ENCODE measurements at places on chromosomes 11 and 22. TPM values are rescaled to one million over a fixed set of nuclear protein-coding genes. Genes with fewer than 3 reads are reported as not detected.

DNA sequence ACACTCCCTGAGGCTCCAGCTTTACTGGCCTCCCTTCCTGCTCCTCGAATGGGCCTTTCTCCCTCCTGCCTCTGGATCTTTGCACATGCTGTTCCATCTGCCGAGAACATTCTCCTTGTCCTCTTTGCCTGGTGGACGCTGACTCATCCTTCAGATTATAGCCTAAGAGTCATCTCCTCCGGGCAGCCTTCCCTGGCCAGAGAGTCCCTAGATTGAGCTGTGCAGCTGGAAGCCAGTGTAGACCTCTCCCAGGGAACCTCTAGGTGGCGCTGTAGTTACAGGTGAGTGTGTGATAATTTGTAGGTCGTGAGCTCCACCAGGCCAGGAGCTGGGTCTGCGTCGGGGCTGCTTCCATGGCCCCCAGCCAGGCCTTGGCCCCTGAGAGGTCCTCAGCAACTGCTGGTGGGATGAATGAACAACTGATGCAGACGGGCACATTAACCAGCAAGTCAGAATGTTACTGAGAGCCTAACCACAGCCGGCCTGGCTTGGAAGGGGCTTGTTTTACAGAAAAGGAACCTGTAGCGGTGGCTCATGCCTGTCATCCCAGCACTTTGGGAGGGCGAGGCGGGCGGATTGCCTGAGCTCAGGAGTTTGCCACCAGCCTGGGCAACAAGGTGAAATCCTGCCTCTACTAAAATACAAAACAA is 8.7 kb downstream of the PNPLA5 start:
- H3K36me3 ChIP-seq, result no peaks in the 10 kb centered on the region
- H3K4me1 ChIP-seq, result no peaks in the 10 kb centered on the region
- H3K27me3 ChIP-seq, result no peaks in the 10 kb centered on the region
- DNase-seq, result peak; percentile 12
- H3K4me3 ChIP-seq, result no peak overlapping the region
- no peak overlapping the region for H3K27ac ChIP-seq

- DNase-seq, result peak; percentile 51
- peak within 1 kb of the TSS; percentile 99 for H3K4me3 ChIP-seq
- H3K27me3 ChIP-seq, result no peaks in the 10 kb centered on the region
Observed at GRCh38 chr22:37019309-37020191, at the start of the genes MPST and TST. Gene MPST (plus strand): TSS chr22:37019742. CDS start chr22:37019837, 95 bp downstream. Gene TST (minus strand): TSS chr22:37019447. CDS start chr22:37018732, 715 bp downstream.

DNA sequence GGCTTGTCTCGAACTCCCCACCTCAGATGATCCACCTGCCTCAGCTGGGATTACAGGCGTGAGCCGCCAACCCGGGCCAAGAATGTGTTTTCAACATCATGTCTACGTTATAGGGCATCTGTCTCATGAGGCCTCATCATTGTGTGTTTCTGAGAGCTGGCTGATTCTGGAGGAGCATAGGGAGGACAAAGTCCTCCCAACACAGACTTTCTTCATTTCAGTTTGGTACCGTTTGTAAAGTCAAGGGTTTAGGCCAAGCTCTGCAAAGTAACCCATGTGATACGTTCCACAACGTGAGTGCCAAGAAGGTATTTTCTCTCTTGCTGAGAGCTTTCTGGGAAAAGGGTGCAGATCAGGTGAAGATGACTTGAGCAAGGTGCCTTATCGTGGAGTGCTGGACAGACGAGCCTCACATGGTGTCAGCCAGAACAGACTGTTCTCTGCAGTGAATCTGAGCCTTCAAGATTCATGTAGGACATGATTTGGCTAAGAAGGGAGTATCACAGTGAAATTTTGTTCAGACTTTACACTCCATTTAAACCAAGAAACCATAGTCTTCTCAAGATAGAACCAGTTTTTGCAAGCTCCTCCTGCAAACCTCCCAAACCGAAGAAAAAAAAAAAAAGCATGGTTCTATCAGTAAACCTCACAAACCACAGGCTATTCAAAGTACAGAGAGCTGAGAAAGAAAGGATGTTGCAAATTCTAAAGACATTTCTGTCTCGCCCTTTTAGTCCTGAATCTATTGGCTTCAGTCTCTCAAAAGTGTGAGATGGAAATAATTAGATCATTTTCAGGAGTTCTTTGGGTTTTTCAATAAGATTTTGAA is 71.7 kb downstream of the DBX1 start:
- H3K27ac ChIP-seq, result no peak overlapping the region
- H3K27me3 ChIP-seq, result no peaks in the 10 kb centered on the region
- no peaks in the 10 kb centered on the region for H3K36me3 ChIP-seq
- no peak overlapping the region for H3K4me3 ChIP-seq

- no peaks in the 10 kb centered on the region for H3K4me1 ChIP-seq
- no peak overlapping the region for H3K27ac ChIP-seq
- peak; percentile 68 for DNase-seq
- H3K4me3 ChIP-seq, result no peak overlapping the region
- H3K27me3 ChIP-seq, result peaks cover 3% of the 10 kb centered on the region
- no peaks in the 10 kb centered on the region for H3K36me3 ChIP-seq
Observed at GRCh38 chr11:58675334-58676155, 53.1 kb downstream of the CNTF start.

- DNase-seq, result no peak
- H3K27me3 ChIP-seq, result no peaks in the 10 kb centered on the region
Observed at GRCh38 chr22:19166421-19166820, 12.1 kb downstream of the SLC25A1 start.

DNA sequence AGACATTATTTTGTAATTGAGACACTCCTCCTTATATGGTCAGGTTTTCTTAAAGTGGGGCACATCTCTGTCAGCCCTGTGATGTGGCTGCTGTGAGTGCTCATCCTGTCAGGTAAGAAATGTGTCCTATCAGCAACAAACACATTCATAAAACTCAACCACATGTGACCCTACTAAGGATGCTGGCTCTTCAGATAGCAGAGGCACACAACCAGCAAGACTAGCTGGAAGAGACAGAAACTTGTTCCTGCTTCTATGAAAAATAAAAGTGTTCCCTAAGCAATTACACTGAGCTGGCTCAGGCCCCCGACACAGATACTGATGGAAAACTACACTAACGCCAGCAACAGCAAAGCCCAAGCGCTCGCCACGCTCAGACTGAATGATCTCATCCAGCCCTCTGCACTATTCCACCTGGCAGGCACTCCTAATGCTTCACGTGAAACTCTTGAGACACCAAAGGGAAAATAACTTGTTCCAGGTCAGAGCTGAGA is 49.8 kb upstream of the CYP2D6 start:
- no peak overlapping the region for H3K27ac ChIP-seq
- H3K27me3 ChIP-seq, result no peaks in the 10 kb centered on the region
- H3K4me1 ChIP-seq, result peaks cover 5% of the 10 kb centered on the region
- no peaks in the 10 kb centered on the region for H3K36me3 ChIP-seq
- DNase-seq, result peak; percentile 53

DNA sequence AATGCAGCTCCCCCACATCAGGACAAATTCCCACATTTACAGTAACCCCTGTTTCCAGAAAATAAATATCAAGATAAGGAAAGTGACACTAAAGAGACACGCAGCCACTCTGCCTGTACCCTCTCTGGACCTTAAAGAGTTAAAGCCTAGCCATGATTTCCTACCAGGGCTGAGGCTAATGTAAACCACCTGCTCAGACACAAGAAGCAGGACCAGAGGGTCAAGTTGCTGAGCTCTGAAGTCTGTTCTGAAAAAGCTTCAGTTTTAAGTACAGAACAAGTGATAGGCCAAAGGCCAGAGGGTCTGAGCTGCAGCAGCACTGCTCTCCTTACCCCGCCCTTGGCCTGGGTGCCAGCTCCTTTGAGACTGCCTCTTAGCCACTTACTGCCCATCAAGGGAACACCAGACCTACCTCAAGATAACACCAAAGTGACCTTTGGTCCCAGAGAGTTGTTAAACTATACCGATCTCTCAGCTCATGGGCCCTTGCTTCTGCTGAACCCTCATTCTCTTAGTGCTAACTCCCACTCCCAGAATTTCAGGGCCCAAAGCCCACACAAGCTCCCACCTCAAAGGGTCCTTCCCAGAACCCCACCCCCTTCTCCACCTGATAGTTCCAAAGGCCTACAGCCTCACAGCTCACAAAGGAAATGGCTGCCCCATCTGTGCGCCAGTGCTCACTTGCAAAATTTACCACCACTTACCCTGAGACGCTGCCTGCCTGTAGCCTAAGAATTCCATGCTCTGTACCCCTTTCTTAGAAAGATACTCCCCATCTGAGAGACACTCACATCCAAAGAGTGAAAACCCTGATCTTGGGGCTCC is 40.5 kb downstream of the IL18BP start:
- peaks cover 82% of the 10 kb centered on the region for H3K4me1 ChIP-seq
- H3K27me3 ChIP-seq, result no peaks in the 10 kb centered on the region
- H3K36me3 ChIP-seq, result no peaks in the 10 kb centered on the region
- DNase-seq, result no peak
- H3K27ac ChIP-seq, result peak overlapping the region; percentile 91

GRCh38 chr11:82539669-82540068 is 194.0 kb downstream of the FAM181B start:
- no peak for DNase-seq
- H3K27me3 ChIP-seq, result no peaks in the 10 kb centered on the region
- H3K27ac ChIP-seq, result no peak overlapping the region
- no peak overlapping the region for H3K4me3 ChIP-seq

DNA sequence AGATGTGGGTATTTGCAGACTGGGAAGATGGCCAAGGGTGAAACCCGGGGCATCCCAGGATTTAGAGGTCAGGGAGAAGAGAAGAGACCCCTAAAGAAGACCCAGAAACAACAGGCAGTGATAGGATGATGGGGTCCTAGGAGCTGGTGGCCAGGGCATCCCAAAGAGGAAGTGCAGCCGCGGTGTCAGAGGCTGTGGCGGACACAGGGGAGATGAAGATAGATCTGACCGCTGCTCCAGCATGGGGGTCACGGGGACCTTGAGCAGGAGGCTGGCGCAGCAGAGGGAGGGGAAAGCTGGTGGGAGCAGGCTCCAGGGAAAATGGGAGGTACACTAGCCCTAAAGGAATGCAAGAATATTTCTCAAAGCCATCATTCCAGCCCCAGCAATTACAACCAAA is 47.3 kb downstream of the CTTN start:
- H3K27ac ChIP-seq, result no peak overlapping the region
- no peaks in the 10 kb centered on the region for H3K4me1 ChIP-seq
- H3K4me3 ChIP-seq, result no peak overlapping the region
- no peak for DNase-seq
- H3K27me3 ChIP-seq, result no peaks in the 10 kb centered on the region

- H3K27ac ChIP-seq, result no peak overlapping the region
- no peak overlapping the region for H3K4me3 ChIP-seq
- DNase-seq, result no peak
- no peaks in the 10 kb centered on the region for H3K27me3 ChIP-seq
- H3K4me1 ChIP-seq, result no peaks in the 10 kb centered on the region
Observed at GRCh38 chr22:46807458-46807857, 45.0 kb downstream of the TBC1D22A start.

The GLB1L2 gene
- 6.5 TPM for total RNA-seq

DNA sequence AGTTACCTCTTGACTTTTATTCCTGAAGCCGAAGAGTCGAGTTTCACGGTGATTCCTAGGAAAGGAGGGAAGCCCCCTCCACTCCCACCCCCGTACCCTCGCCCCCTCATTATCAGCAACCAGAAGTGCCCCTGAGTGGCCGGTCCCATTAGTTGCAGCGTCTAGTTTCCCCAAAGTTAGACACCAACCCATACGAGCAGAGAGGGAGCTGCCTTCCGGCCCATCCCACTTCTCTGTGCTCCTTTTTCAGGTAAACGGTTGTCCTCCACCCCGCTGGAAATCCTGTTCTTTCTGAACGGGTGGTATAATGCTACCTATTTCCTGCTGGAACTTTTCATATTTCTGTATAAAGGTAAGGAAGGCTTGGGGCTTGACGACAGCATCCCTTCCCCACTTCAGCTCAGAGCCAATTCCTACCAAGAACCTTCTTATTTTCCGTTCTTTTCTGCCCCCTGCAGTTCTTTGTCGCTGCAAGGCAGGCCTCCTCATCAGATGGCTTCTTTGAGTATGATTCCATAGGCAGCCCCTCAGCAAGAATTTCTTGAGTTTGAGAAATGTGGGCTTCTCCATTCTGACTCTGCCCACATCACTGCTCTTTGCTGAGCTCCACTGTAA is 701 bp downstream of the TMEM216 start:
- H3K4me1 ChIP-seq, result no peaks in the 10 kb centered on the region
- H3K4me3 ChIP-seq, result peak overlapping the region; percentile 83
- H3K27ac ChIP-seq, result no peak overlapping the region
- no peak for DNase-seq
- H3K36me3 ChIP-seq, result peaks cover 36% of the 10 kb centered on the region

The HBB gene
- total RNA-seq, result 425 TPM

DNA sequence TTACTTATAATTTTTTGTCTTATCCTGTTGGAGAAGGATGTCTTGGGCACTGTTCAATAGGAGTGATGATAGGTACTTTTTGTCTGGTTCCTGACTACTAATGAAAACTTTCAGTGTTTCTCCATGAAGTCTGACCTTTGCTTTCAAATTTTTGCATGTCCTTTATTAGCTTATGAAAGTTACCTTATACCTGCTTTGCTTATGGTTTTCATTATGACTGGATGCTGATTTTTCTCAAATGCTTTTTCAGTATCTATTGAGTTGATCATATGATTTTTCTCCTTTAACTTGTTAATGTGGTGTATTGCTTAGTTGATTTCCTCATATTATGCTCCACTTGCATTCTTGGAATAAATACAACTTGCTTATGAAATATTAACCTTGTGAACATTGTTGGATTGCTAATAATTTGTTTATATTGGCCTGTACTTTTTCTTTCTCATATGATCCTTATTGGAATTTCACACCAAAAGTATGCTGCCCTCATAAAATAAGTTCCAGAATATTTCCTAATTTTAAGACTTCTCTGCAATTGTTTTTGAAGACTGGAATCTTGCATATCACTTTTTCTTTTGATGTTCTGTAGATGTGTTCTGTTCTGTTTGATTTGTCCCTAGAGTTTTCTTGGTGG is 85.0 kb upstream of the SC5D start:
- H3K36me3 ChIP-seq, result no peaks in the 10 kb centered on the region
- no peak overlapping the region for H3K27ac ChIP-seq
- no peak for DNase-seq
- no peak overlapping the region for H3K4me3 ChIP-seq
- peaks cover 4% of the 10 kb centered on the region for H3K27me3 ChIP-seq

DNA sequence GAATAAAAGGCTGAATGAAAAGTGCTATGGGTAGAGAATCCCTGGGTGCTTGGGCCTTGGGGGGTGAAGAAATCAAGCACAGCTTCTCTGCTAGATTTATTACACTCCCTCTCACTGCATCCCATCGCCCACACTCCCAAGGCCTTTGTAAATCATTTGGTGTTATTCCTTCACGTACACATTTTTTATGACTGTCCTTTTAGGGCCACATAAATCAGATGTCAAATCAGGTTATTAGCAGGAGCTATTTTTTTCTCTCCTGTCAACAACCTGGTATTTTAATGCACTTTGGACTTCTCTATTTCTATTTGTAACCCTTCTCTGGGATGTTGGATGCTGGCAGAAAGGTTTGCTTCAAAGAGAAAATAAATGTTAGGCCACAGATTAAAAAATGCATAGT is 408.8 kb downstream of the INSC start:
- DNase-seq, result no peak
- no peaks in the 10 kb centered on the region for H3K36me3 ChIP-seq
- no peak overlapping the region for H3K4me3 ChIP-seq
- H3K27me3 ChIP-seq, result no peaks in the 10 kb centered on the region

The GAB4 gene
- 0.21 TPM for total RNA-seq

The ABCC8 gene
- total RNA-seq, result 4.2 TPM

All from tibial nerve (tissue), 4 donors.